ENCODE measurements at places on chromosomes 5 and 9. TPM values are rescaled to one million over a fixed set of nuclear protein-coding genes. Genes with fewer than 3 reads are reported as not detected.

Gene SCGB3A2
- 0.39 TPM for total RNA-seq

DNA sequence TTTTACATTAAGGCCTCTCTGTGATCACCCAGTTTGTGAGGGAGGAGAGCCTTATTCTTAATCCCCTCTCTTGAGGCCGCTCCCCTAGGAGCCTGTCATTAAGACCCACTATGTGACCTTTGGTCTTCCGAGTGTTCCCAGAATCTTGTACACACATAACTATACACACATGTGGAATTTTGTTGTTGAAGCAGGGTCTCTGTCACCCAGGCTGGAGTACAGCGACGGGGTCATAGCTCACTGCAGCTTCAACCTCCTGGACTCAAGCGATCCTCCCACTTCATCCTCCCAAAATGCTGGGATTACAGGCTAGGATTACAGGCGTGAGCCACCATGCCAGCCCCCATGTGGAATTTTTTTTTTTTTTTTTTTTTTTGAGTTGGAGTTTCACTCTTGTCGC is 14.8 kb upstream of the PHYHD1 start:
- no peak for DNase-seq

GRCh38 chr9:12091865-12092527 is 601.2 kb upstream of the TYRP1 start:
- DNase-seq = no peak

Gene ERP44
- total RNA-seq = 10.1 TPM

DNA sequence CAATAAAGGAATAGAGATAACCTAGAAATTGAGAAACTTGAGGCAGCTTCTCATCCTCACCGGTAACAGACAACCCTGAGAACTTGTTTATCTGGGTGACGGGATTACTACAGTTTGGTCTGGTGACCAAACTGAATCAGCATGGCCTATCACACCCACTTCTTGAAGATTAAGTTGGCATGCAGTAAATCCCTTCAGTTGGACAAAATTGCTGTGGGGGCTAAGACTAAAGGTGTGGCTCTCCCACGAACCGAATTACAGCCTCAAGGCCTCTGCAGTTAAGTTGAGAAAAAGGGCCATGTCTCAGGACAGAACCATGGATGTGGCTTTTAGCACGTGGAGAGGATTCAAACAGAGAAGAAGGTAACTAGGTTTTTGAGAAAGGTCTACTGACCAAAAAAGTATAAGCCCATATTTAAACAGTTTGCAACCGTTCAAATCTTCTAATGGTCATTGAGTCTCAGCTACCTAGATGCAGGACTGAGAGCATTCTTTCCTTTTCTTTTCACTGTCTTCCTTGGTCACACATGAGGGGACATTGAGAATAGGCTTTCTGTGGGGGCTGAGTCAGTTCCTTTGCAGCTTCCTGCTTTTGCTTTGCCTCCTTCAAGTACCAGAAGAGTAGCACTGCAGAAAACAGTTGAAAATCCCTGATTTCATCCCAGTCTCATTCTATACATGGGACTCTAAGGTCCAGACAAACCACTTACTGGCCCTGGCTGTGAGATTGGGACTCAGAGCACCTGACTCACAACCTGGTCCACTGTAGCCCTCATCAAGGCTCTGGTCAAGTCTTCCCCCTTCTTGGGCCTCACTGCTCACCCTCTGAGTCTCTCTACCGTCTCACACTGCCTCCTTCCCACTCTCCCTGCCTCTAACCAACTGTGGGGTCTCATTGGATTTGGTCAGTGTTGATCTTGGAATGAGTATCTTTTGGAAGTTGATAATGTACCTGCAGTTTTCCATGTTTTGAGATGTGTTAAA is 30.9 kb downstream of the PDE6A start:
- no peak for DNase-seq

DNA sequence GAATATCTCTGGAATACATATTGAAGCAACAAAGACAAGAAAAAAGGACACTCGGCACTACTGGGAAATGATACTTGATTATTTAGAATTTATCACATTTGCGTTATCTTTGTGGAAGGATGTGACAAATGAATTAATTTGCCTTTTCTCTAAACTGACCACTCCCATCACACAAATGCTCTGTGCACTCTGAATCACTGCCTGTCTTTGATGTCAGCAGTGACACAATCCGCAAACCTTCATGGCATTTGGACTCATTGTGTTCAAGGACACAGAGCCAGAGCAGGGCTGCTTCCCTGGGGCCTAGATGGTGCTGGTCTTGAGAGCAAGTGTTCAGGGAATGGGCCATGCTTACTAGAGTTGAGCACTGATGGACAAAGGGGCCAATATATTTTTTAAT is 4.9 kb upstream of the KIF4B start:
- no peak for DNase-seq

Gene GPR21
- total RNA-seq = not detected

- DNase-seq = no peak
Observed at GRCh38 chr9:87865626-87866025, 17.1 kb upstream of the SPATA31E1 start.

DNA sequence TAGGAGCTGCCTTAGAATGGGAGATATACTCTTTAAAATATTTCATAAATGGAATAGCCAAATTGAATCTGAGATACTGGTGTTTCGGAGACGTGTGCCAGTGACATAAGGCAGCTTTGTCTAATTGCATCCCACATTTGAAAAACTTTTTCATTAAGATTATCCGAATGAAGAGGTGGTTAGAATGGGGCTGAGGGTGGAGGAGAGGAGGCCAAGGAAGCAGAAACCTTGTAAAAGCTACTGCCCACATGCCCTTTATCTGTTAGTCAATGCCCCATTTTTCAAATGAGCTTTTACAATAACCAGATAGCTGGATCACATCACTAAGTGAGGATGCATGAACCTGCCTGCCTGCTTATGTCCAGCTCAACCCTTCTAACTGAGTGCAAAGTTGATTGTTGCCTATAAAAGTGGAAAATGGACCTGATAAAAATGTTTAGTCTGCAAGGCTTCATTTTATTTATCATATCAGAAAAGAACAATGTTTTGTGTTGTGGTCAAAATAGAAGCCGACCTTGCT is 34.8 kb downstream of the SNX24 start:
- DNase-seq = no peak

Gene ACOT12
- 0.74 TPM for total RNA-seq

Gene TAL2
- total RNA-seq = not detected

- DNase-seq = no peak
Observed at GRCh38 chr5:123367739-123368138, 55.5 kb downstream of the CEP120 start.

- DNase-seq = no peak
Observed at GRCh38 chr9:77903666-77904285, 127.8 kb downstream of the GNAQ start.

Gene TTLL11
- total RNA-seq = 1.1 TPM

Gene PDE6A
- total RNA-seq = 0.33 TPM

GRCh38 chr5:164972973-164973372 is 1467.6 kb downstream of the MAT2B start:
- DNase-seq = no peak

Gene FBP1
- total RNA-seq = 0.36 TPM

DNA sequence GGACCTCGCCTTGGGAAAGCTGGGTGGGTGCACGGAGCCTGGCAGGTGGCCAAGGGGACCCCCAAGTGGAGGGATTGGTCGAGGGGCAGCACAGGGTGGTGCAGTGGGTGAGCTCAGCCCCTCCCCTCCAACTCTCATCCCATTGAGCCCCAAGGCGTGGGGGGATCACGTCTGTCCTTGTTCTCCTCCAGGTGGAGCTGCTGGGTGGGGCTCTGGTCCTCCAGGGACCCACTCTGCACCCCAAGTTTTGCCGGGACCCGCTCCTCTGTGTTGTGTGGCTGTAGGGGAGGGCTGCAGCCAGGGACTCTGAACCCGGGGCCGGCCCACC is 3.6 kb upstream of the FUT7 start:
- DNase-seq = no peak

DNA sequence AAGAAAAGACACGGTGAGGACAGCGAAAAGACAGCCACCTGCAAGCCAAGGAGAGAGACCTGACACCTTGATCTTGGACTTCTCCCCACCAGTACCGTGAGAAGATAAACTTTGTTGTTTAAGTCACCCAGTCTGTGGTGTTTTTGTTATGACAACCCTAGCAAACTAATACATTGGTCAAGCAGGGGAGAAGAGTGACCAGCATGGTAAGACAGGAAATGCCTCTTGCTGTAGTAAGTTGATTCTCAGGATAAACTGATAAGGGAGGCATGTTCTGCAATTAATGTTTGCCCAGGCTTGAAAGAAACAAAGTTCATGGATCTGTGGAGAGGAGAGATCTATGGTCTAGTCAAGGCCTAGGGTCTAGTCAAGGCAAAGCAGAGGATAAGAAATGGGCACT is 801.2 kb downstream of the MAT2B start:
- DNase-seq = no peak

GRCh38 chr9:86511614-86512360 is 157.6 kb upstream of the TUT7 start:
- DNase-seq = no peak

- no peak for DNase-seq
Observed at GRCh38 chr9:117963493-117964090, 259.4 kb downstream of the TLR4 start.

DNA sequence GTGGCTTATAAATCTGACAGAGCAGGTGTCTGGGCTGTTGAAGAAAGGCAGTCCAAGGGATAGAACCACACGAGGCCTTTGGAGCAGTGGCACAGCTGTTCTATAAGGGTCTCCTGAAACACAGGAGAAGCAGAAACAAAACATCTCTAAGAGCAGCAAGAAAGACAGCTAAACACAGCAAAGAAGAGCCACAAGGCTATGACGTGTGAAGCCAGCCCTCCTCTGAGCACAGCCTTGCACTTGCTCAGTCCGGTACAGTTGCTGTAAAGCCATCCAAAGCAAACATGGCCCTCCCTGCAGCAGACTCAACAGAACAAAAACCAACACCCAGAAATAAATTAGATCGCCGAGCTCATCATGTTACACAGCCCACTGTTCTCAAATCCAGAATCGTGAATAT is 2.6 kb upstream of the GZMK start:
- DNase-seq = no peak

Gene RRAGA
- 23.5 TPM for total RNA-seq

DNA sequence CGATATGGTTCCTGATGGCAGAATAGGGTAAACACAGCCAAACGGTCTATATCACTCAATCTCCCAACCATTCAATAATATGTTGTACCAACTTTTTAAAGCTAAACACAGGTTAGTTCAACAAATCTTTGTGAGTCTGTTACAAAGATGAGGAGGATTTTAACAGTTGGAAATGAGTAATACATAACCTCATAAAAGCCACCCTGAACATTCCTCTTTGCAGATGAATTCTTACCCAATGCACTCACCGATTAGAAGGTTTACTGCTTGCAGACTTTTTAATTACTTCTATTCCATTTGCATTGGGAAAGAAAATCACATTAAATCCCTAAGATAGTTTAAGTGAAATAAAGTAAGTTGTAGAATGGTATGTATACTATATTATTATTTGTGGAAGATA is 23.3 kb upstream of the TRMT10B start:
- no peak for DNase-seq

DNA sequence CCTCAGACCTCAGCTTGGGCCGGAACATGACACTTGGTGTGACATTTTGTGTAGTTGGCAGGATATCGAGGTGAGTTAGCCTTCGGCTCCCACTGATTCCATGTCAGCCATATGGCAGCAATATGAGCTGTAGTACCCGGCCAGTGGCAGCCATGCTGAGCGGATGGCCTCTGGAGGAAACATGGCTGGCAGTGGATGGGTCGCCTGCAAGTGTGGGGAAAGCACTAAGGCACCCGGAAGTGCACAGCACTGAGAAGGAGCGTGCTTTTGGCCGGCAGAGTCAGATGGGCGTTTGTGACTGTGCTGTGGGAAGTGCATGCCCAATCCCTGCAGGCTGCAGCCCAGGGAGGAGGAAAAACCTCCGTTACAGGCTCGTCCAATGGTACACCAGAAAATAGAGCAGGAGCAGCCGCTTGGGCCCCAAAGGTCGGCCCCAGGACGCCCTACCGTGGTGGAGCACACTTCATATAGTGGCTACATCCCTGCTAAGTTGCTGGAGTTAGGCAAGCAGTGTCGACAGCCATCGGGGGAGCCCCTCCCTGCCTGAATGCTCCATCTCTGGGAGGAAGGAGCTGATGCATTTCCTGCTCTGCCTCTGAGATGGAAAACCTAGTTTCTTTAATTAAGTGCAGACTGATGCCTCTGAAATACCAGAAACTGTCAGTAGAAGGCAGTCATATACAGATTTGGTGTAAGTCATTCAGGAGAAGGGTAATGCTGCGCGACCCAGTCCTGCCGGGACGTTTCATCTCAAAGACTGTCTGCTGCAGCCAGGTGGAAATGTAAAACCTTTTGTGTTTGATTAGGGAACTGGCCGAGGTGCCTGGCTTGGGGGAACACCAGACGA is 2185.8 kb upstream of the ACO1 start:
- no peak for DNase-seq

DNA sequence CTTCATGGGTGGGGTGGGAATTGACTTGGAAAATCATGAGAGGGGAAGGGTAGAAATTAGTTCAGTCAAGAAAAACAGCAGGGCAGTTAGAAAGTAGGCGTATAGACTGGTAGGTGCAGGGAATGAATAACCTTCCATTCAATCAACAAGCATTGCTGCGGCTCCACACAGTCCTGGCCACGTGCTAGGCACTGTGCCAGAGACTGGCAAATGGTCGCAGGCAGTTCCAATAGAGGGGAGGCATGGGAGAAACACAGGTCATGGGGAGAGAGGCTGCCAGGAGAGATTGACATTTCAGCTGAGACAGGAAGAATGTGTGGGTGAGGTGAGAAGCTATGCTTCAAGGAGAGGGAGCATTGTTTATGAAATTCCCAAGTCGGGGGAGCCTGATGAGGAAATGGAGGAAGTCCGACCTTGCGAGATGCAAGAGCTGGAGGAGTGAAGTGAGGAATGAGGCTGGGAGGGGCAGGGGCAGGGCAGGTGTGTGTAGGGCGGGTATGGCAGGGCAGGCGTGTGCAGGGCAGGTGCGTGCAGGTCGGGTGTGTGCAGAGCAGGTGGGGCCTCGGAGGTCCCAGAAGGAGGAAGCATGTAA is 54.4 kb upstream of the PPARGC1B start:
- no peak for DNase-seq
